ENCODE measurements at places on chromosomes 12 and 14.

- DNase-seq = no peak
These were observed 20.4 kb upstream of the TMEM229B start for GRCh38 chr14:67508956-67509355.

DNA sequence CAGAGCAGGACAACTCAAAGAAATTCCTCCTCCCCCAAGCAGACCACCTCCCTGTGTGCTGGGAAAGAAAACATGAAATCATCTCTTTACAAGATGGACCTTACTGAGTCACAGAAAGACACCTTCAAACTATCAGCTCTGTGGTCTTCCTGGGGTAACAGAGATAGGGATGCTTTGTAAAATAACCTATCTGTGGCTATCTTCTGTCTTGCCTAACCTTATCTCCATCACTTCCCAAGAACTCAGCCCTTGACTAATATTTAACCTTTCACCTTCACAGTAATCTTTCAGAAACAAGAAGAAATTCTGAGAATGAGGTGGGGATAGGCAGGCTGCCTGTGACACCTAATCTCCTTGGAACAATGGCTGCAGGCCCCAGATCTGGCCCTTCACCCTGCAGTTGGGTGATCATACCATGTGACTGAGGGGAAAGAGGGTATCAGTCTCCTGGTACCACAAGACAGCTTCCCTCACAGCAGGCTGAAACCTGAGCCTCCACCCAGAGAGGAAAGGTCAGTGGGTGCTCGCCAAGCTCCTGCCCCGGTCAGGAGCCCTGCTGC is 27.4 kb upstream of the CEBPE start:
- DNase-seq = no peak

- no peak for DNase-seq
These were observed 7.8 kb downstream of the LRRC10 start for GRCh38 chr12:69602954-69603353.

GRCh38 chr14:52402812-52403526 is 88.9 kb downstream of the PTGER2 start:
- no peak for DNase-seq

DNA sequence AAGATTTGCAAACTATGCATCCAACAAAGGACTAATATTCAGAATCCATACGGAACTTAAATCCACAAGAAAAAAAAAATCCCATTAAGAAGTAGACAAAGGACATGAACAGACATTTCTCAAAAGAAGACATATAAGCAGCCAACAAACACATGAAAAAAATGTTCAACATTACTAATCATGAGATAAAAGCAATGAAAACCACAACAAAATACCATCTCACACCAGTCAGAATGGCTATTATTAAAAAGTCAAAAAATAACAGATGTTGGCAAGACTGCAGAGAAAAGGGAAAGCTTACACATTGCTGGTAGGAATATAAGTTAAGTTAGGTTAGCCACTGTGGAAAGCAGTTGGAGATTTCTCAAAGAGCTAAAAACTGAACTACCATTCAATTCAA is 16.2 kb downstream of the CDK17 start:
- DNase-seq = no peak

- no peak for DNase-seq
These were observed 14.0 kb downstream of the CRY1 start for GRCh38 chr12:107079172-107080011.

GRCh38 chr12:130953771-130954543 is at the start of gene ADGRD1:
ADGRD1 (plus strand) TSS chr12:130953907; CDS start chr12:130954466, 559 bp downstream.
- DNase-seq = no peak
